LHCN-M2 (cell line): ENCODE measurements at places on chromosomes 1 and 21.
A peak's percentile ranks its signal among the peaks of the same experiment; 100 is the strongest.

GRCh38 chr1:94165843-94166242, 44.9 kb upstream of the ABCA4 start:
- DNase-seq = no peak

DNA sequence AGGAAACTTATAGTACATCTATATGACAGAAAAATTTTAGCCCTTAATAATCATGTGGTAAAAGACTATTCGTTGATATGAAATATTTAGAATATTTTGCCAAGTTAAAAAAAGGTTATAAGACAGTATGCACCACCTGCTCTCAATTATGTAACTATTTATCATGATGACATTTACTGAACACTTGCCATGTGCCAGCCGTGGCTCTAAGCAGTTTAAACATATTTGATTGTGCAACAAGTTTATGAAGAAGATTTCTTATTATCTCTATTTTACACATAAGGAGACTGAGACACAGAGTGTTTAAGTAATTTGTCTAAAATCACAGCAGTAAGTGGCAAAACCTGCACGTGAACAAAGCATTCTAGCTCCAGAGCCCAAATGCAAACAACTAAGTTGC, 199.3 kb upstream of the JUN start:
- DNase-seq = peak; percentile 65

GRCh38 chr1:248847956-248848561, 10.0 kb downstream of the ZNF672 start:
- DNase-seq = no peak

- DNase-seq = no peak
Measured at GRCh38 chr1:151540982-151541377, 871 bp downstream of the TUFT1 start.

DNA sequence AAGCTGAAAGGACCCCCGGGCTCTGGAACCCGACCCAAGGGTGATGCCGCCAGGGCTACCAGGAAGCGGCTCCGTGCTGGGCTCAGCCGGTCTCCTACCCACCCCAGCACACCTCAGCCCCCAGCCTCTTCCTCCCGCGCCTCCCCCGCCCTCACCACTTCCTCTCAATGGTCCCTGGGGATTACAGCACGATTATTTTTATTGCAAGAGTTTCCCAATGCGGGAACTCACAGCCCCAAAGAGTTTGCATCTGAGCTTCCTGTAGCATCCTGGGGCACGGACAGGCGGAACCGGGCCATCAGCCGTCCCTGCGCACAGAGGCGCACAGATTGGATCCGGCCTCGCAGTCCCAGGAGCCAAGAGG, 8.7 kb upstream of the SLX9 start:
- DNase-seq = peak; percentile 61

DNA sequence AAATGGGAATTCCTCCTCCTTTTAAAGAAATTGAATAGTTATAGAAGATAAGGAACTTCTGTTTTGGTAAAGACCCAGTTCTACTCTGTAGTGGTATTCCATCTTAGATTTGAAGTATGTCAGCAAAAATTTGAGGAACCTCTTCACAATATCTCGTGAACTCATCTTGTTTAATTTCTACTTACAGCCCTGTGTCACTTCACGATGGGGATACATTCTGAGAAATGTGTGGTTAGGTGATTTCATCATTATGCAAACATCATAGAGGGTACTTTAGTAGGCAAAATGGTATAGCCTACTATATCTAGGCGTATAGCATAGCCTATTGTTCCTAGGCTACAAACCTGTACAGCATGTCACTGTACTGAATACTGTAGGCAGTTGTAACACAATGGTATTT, 36.0 kb downstream of the ALG6 start:
- no peak for DNase-seq

GRCh38 chr1:223628233-223629125, 37.0 kb downstream of the CAPN8 start:
- DNase-seq = peak; percentile 39

DNA sequence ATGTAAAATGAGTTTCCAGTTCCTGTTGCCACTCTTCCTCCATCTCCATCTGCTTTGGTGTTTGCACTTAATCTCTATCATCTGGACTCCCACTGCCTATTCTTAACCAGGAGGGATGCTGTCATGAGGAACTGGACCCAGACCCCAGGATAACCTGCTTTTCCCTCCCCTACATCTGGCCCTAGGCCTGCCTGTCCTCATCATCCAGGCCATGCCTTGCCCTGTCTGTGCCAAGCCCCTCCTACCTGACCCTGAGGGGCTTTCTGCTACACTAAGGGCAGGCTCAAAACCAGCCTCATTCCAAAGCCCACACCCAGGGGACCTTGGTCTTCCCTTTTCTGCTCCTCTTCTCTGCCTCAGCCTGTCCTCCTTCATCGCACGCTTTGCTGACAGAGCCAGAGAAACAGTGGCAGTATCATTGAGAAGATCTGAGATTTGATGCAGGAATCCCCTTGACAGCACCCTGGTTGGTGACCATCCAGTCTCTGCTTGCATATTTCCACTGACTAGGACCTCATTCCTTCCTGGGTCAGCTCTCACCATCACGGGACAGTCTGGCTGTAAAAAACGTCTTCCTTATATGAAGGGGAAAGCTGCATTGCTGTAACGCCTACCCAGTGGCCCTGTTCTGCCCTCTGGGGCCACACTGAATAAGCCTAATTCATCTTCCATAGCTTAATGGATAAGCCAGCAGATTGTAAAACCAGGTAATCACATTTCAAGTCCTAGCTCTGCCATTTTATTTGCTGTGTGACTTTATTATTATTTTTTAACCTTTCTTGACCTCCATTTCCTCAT, 38.8 kb downstream of the PLXNA2 start:
- DNase-seq = no peak

- DNase-seq = no peak
Measured at GRCh38 chr1:27622828-27623227, 12.2 kb downstream of the FGR start.

DNA sequence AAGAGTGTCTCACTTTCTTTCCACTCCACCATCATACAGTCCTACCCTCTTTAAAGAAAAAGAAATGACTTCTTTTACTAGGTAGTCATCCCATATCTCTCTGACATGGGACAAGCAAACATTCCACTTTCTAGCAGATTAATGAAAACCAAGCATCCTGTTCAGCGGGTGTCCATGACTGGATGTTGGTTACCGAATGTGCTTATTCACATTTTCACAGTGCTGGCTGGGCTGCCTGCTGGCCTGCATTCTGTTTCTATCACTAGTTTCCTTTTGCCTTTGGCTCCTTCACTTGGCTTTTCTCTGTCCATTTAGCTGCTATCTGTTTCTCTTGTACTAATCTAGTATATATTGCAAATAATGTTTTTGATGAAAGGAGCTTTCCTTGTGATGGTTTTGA, 598.4 kb downstream of the RWDD3 start:
- DNase-seq = no peak

DNA sequence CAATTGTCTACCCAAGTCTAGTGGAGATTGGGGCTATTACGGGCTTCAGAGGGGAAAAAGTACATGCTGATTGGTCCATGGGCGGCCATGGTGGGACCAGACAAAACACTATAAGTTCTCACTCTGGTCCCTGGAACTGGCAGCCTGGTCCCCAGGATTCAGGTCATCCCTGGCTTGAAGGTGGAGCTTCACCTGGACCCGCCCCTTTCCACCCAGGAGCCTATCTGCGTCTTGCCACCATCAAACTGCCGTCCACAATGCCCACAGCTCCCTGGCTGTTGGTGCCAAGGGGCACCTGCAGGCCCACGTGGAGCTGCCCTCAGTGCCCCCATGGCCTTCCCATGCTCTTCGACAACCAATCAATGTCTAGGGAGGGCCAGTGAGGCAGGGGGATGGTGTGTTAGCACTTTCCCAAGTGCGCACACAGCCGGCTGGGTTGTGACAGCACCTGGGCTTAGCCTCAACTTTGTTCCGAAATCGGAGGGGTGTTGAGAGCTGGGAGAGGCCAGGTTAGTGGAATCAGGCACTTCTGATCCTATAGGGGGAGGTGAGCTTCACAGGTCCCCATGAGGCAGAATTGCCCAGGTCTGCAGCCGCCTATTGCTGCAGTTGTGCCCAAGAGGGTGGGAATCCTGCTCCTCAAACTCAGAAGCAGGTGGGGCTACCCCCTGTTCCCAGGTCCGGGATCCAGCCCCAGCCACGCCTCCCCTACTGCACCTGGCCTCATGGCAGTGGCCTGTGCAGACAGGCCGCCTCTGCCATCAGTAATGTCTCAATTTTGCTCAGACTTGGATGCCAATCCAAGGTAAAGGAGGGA, 1369.4 kb upstream of the PRMT6 start:
- no peak for DNase-seq

DNA sequence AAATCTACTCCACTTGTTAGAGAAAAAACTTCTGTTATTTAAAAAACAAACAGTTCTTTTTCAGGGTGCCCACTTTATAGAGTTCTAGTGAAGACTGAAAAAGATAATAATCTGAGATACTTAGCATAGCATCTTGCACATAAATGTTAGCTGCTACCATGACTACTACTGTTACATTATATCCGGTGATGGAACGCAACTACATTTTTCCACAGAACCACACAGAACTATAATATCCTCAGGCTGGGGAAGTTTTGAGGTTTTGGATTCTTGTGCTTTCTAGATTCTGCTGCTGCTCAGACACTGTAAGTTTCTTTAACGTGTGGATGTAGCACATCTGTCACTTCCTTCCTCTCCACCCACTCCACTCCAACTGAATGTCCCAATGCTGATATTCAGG, 110.3 kb downstream of the PTPN14 start:
- no peak for DNase-seq

- DNase-seq = no peak
Measured at GRCh38 chr1:35398739-35399138, 130.2 kb downstream of the ZMYM4 start.

DNA sequence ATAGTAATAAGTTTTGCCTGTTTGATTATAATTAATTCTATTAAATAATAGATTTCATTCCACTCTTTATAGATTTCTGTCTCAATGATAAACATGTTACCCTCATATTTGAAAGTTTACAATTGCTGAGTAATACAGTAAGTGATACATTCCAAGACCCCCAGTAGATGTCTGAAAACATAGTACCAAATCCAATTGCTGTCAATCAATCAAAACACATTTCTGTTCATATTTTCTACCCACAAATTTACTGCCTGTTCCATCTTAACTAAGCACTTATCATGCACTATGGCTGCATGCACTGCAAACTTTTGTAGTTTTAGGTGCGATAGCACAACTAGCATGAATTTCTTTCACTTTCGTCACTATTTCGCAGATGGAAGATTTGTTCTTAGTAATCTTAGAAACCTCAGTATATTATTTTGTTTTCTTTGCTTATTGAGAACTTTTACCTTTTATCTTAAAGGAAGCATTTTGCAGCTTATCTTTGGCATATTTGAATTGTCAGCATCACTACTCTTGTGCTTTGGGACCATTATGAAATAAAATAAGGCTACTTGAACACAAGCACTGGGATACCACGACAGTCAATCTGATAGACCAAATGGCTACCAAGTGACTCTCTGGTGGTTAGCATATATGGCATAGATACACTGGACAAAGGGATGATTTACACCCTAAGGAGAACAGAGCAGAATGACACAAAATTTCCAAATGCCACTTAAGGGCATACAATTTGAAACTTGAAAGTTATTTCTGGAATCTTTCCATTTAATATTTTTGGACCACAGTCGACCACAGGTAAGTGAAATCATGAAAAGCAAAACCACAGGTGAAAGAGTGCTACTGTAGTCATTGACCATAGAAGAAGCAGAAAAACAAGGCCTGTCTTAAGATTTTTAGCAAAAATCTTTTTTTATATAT, 67.6 kb downstream of the RGS13 start:
- DNase-seq = no peak

GRCh38 chr1:156106624-156107488, 7.7 kb upstream of the LMNA start:
- no peak for DNase-seq

GRCh38 chr1:12177156-12177998, 10.6 kb downstream of the TNFRSF1B start:
- DNase-seq = no peak

DNA sequence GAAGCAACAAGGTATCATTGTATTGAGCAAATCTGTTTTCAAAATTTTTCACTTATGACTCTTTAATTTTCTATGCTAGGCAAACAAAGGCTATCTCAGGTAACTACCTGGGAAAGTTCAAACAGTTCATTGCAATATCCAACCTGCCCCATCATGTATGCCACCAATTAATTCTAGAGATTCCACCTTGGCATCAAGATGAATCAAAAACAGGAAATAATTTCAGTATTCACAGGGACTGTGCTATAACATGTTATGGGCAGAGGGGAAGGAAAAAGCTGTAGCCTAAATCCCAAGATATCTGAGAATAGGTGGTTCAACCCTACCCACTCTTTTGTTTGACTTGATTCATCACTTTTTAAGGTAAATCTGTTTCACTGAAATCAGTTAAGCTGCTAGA, 67.5 kb upstream of the SH3GLB1 start:
- no peak for DNase-seq

- peak; percentile 56 for DNase-seq
Measured at GRCh38 chr1:213296558-213296957, 245.5 kb downstream of the RPS6KC1 start.

GRCh38 chr1:37325010-37325409, 149.4 kb upstream of the ZC3H12A start:
- DNase-seq = no peak

DNA sequence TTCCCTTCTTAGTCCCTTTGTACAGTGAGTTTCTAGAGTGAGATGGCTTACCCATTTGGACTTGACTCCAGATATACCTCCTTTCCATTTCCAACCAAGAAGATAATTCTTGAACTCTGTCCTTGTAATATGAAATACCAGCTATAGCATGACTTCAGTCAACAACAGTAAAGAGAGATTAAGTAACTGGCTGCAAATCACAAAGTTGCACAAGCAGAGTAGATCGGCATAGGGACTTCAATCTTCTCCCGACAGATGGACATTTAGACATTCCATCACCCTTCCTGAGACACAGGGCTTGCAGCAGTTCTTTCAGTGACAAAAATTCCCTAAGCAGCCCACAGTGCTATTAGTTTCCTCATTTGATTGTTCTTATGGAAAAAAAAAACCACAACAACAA, 44.6 kb downstream of the JAK1 start:
- DNase-seq = no peak

DNA sequence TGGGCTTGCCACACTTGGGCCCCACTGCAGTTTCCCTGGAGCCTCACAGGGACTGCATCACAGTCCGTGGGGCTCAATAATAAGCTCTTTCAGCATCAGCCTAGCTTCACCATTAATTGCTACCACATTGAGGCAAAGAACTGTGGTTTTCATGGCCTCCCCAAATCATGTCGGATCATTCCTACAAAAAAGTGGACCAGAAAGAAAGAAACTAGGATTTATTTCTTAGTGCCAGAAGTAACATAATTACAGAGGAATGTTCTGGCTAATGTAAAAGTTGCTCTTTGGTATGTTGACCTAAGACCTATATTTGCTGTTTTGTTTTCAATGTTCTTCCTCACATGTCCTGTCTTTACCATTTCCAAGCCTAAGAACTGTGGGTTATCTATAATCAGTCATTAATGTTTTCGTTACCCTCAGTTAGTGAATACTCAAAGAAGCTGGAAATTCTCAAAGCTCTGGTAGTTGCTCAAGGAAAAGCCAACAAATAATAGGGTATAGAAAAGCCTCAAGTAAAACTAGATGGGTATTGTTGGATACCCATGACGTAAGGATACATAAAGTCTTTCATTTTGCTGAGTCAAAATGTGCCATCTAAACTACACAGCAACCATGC, 173.9 kb downstream of the LTN1 start:
- no peak for DNase-seq
